ENCODE measurements at places on chromosomes 12 and 14. TPM values are rescaled to one million over a fixed set of nuclear protein-coding genes. Genes with fewer than 3 reads are reported as not detected.
A peak's percentile ranks its signal among the peaks of the same experiment; 100 is the strongest.

GRCh38 chr12:13472690-13473089, 276.2 kb downstream of the EMP1 start:
- DNase-seq, result no peak

CRACR2A gene
- total RNA-seq, result 36.9 TPM

GRCh38 chr12:32946504-32947131, 50.0 kb upstream of the PKP2 start:
- DNase-seq, result no peak

GRCh38 chr12:68447797-68448260, 115.7 kb upstream of the MDM1 start:
- DNase-seq, result no peak

DNA sequence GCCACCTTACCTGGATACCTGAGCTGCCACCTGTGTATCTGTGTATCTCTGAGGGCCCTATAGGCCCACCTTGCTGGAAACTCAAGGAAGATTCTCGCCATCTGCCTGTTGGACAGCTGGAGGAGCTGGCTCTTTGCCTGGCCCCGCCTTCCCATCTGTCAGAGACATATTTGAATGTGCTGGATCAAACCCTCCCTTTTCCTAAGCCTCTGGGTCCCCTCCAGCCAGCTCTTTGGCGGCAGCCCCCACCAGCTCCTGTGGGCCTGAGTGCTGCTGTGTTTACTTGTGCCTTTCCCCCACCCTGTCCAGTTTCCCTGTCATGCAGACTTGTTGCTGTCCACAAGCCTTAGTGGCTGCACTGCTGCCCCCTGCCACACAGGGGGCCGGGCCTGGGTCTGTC, 55.9 kb upstream of the SRSF5 start:
- DNase-seq, result no peak

- DNase-seq, result no peak
Observed at GRCh38 chr14:59347511-59347900, 117.7 kb downstream of the GPR135 start.

GRCh38 chr12:53190108-53190729, 9.5 kb upstream of the CSAD start:
- DNase-seq, result peak; percentile 63

ADCY4 gene
- 4.4 TPM for total RNA-seq

CALCOCO1 gene
- 91.1 TPM for total RNA-seq
